ENCODE measurements at places on chromosomes 5 and 9.

DNA sequence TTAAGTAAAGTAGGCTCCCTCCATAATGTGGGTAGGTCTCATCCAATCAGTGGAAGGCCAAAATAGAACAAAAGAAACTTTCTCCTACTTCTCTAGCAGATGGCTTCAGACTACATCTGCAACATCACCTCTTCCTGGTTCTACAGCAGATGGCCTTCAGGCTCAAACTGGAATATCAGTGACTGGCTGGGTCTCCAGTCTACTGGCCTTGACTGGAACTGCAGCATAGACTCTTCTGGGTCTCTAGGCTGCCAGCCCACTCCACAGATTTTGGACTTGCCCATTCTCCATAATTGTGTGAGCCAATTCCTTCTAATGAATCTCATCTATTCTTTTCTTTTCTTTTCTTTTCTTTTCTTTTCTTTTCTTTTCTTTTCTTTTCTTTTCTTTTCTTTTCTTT, 64.8 kb downstream of the ACER2 start:
- DNase-seq, result no peak

GRCh38 chr5:78647838-78648358, 674 bp downstream of the LHFPL2 start:
- no peak for DNase-seq

DNA sequence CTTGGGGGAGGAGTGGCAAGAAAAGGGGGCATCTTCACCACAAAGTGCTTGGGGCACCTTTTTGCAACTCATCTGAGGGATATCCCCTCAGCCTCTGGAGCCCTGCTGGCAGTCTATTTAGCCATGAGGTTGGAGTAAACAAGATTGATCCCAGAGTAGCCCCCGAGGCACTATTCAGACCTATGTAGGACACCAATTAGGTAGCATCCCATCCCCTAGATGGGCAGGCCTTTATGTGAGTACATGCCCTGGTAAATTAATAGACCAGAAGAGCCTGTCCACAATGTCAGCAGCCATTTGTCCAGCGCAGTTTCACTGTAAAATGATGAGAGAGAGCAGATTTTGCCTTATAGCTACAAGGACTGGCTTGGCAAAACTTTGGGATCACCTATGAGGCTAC, 221.4 kb downstream of the DRD1 start:
- DNase-seq, result no peak

- no peak for DNase-seq
Measured at GRCh38 chr5:32831624-32832023, 120.5 kb downstream of the NPR3 start.

DNA sequence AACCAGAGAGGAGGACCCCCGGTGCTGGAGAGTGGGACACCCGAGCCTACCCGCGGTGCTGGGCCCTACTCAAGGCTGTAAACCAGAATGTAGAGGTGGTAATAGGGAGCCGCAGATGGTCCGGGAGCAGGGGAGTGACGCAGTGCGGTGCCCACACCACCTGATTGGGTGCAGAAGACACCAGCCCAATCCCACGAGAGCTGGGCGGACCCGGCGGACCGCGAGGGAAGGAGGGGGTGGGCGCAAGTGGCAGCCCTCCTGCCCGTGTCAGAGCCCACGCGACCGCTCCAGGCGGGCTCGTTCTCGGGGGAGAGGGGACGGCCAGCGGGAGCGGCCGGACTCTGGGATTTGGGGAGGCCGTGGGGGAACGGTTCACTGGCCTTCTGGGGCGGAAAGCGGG, 71.2 kb downstream of the C9orf50 start:
- DNase-seq, result no peak

DNA sequence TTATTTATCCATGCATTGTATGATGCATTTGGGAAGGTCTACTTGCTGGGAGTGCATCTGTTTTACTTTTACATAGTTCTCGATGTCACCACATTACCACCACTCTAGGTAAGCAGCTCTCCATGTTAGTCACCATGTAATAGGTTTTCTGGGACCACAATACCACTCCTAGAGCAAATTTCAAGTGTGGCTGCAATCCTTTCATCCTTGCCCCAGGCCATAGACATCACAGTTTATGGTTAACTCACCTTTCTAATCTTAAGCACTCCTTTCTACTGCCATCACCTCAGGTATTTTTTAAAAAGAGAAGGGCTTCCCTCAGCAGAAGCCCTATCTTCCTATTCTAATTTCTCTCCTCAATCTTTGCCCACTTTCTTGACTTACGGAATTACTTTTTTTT, 354.1 kb downstream of the PLK2 start:
- DNase-seq, result no peak

- DNase-seq, result no peak
Measured at GRCh38 chr5:72812488-72812887, 4.0 kb upstream of the TNPO1 start.

GRCh38 chr9:82208741-82209450, 220.3 kb downstream of the SPATA31D1 start:
- no peak for DNase-seq

- DNase-seq, result no peak
Measured at GRCh38 chr9:114163517-114163951, 8.2 kb downstream of the COL27A1 start.
